ENCODE measurements at places on chromosomes 6 and 20. TPM values are rescaled to one million over a fixed set of nuclear protein-coding genes. Genes with fewer than 3 reads are reported as not detected.

- DNase-seq: no peak
Observed at GRCh38 chr20:10671221-10671918, 2.4 kb downstream of the JAG1 start.

DNA sequence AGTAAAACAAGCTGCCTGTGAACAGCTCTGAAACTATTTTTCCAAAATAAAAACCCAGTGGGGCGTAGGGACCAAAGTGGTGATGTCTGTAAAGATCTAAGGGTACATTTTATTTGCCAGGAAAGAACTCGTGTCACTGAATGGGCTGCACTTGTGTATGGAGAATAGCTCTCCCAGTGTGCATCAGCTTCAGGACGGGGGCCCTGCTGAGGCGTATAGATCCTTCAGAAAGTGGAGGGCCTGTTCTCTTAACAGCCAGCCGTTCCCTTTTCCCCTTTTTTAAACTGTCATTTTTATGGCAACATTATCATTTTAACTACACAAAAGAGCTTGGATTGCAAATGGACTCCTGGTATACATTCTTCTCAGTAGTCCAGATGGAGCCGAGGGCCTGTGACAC lies 137.3 kb downstream of the TMEM242 start:
- no peak for DNase-seq

DNA sequence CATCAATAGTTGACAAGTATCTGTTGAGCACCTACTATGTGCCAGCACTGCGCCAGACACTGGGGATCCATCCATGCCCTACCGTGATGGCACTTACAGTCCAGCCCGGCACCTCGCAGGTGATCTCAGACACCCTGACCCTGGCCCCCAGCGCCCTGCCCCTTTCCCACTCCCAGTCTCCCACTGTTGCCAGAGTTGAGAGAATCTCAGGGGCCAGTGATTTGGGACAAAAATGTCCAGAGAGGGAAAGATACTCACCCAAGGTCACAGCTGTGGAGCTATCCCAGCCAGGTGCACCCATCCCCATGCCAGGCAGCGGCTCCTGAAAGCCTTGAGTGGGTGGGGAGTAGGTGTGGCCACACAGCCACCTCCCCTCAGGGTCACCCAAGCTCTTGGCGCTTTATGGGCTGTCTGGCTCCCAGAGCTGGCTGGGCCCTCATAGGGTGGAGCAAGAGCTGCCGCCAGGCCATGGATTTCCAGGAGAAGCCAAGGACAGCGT lies 3.3 kb downstream of the PI16 start:
- DNase-seq: no peak

DNA sequence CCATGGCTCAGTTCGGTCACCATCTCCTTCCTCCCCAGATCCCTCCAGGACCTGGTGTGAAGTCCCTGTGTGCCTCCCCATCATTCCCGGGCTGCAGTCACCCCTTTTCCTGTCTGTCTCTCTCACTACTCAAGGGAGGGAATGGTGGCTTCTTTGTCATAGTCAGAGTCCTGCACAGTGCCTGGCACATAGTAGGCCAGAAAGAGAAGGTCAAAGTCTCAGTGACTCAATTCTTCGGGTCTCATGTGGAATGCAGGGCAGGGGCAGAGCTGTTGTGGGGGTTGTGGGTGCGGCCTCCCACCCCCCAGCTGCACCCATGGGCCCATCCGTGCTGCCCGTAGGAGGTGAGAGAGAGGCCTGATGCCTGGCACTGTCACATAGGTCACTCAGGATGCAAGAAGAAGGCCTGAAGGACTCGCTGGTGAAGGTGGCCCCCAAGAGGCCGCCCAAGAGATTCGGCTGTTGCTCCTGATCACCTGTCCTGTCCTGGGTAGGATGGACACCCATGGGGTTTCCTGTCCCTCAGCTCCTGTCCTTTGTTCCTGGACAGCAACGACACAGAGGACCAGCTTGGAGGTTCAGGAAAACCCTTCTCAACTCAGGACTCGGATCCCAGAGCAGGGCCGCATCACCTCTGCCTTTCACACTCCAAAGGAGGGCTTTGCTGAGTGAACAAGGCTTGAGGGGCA lies 34.1 kb downstream of the RAB44 start:
- DNase-seq: no peak

- DNase-seq: no peak
Observed at GRCh38 chr20:41664584-41664983, 46.4 kb upstream of the CHD6 start.

- no peak for DNase-seq
Observed at GRCh38 chr20:20276811-20277530, 90.9 kb upstream of the INSM1 start.

DNA sequence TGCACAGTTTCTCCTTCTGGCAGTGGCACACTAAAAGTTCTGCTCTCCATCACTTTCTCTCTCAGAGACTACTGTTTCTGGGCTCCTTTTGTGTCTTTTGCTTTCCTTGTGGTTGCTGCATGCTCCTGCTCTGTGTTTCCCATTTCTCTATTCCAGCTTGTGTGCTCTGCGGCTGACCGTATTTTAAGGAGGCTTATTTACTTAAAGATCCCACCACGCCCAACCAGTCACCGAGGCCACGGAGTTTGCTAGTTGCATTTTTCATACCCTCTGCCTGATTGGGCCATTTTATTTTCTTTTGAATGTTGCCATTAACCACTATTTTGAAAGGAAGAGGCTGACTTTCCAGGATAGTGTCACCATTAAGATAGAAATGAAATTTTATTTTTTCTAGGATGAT lies 626.4 kb upstream of the MMS22L start:
- DNase-seq: no peak

- no peak for DNase-seq
Observed at GRCh38 chr6:136307351-136307750, 17.7 kb upstream of the BCLAF1 start.

- DNase-seq: no peak
Observed at GRCh38 chr20:9110916-9111432, 42.1 kb downstream of the PLCB4 start.

DNA sequence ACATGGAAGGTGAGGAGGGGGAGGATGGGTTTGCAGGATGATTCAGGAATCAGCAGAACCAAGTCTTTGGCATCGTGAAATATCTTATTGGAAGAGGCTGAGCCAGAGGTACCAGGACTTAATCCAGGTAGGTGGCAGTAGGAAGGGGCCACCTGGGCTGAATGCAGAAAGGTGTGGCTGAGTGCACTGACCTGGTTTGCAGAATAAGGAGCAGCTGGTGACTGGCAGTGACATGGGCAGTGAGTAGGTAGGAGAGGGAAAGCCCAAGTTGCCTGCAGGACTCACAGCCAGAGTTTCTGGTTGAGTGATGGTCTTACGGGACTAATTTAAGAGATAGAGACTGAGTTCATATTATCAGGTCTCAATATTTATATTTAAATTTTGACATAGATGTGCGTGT lies 1.1 kb upstream of the PBOV1 start:
- no peak for DNase-seq

DNA sequence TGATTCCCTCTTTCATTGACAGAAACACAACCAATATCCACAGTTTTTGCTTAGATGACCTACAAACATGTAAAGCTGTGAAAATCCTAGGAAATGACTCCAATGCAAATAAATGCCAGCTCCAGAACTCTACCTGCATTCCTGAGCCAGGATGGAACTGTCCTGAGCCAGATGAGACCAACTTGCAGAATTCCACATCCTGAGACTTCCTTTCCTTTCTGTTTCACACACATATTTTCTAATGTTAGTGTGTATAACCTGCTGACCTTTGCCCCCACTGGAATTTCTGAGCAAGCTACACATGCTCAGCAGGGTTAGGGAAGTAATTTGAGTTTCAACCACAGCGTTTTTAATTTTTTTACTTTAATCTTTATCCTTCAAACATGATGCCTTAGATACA lies 69.6 kb upstream of the ADGRF1 start:
- DNase-seq: no peak

- DNase-seq: no peak
Observed at GRCh38 chr6:90072935-90073464, 178.7 kb downstream of the GJA10 start.

DNA sequence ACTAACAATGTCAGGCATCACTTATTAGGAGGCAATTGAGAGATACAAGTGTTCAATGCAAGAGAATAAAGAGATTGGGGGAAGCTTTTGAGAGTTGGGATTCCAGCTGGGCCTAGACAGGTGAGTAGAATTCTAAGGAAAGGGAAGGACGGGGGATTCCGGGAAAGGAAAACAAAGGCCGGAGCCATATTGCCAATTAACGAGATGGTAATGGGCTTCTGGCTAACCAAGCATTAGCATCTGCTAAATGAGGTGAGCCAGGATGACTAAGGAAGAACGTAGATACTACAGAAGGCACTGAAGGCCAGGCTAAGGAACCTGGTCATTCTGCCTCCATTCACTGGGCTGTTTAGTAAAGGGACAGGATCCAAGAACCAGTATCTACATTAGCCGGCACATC lies 10.5 kb downstream of the FYN start:
- DNase-seq: no peak

DNA sequence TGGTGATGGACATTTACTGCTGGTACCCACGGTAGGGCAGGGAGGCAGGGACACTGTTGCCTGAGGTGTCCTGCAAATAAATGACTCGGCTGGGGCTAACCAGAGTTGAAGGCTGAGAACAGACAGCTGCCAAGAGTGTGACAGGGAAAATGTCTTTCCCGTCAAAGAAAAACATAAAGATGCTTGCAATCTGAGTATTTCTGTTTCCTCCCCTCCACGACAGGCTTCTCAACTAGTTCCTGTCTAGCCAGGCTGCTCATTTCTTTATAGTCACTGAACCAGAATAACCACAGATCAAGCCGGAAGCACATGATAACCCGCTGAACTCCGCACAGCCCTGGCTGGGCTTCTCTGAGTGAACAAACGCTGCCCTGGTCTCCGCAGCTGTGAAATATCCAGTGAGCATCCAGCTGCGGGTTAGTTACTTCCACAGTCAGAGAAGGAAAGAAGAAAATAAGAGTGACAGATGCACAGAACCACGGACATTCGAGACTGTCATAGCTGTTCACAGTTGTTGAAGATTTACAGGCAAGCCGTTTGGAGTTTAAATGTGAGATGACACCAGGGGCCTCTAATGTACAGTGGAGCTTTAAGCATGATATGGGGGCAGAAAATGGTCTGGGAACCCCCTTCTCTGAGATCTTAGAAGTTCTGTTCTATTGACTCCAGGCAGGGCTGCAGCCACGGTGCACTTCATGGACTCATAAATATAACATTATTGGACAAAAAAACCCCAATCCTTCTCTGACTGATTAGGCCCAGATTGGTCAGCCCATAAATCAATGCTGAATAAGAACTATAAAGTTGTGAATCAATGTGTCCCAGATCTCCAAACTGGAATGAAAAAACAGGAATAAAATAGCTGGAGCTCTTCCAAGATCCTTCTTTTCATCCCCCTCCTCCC lies 299.9 kb upstream of the SUPT3H start:
- peak; percentile 70 for DNase-seq

- DNase-seq: no peak
Observed at GRCh38 chr6:16741112-16742016, 19.9 kb downstream of the ATXN1 start.

- peak; percentile 78 for DNase-seq
Observed at GRCh38 chr20:36435592-36436541, 105.5 kb upstream of the MYL9 start.

- DNase-seq: no peak
Observed at GRCh38 chr6:53699462-53699861, 33.9 kb upstream of the KLHL31 start.

GRCh38 chr6:166465003-166465399 lies 82.3 kb upstream of the MPC1 start:
- DNase-seq: no peak

DNA sequence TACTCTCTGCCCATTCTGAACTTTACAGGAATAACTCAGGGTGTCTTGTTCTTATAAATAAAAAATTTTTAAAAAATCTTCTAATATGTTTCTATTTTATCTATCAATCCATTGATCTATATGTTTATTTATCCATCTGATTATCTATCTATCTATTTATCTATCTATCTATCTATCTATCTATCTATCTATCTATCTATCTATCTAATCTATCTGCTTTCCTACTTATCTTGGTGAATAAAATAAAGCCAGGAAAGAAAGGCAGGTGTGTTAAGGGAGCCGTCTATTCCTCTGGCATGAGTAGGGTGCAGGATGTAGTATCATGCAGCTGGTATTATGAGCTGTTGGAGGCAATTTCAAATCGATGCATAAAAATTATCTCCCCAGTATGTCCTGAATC lies 153.0 kb downstream of the FOXA2 start:
- DNase-seq: no peak

DNA sequence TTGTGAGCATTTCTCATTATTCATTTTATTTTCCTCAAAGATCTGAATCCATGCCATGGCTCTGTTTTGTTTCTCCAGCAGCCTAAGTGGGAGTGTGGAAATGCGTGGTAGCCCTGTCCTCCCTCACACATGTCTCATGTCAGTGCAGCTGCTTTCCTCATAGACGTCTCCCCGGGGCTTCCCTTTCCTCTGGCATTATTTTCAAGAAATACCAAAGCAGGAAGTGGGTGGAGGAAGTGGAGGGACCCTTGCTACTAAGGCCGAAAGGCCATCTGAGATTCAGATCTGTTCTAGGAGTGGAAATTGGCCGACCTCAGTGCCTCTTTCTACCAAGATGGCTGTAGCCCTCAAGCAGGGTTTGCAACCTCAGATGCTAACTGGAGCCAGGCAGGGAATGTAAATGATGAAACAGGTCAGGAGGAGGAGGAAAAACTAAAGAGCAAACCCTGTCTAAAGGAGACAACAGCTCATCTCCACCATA lies 420.9 kb upstream of the PLCB4 start:
- DNase-seq: no peak

DNA sequence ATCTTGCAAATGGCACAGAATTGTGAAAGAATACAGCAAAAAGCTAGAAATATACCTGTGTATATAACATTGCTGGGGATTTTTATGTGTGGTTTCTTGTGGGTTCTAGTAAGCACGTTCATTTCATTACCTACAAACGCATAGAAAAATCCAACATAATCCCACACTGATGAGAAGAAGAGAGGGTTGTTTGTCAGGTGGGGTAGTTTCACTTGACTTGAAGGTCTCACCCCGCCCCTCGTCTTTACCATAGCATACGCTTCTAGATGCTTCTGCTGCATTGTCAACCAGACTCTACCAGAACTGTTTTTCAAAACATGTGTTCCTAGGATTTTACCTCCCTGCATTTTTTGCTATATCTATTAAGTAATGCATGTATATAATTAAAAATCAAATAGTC lies 284.1 kb upstream of the TAB2 start:
- DNase-seq: no peak

Gene TPX2
- total RNA-seq: 0.16 TPM

Gene C6orf132
- total RNA-seq: 0.08 TPM

Gene CCN2
- 0.41 TPM for total RNA-seq

Gene OOEP
- 0.38 TPM for total RNA-seq

Gene AKAP12
- total RNA-seq: not detected

Gene SNAP91
- not detected for total RNA-seq

Gene FOXA2
- not detected for total RNA-seq

Gene CCDC170
- total RNA-seq: not detected

Gene RIPOR2
- 531 TPM for total RNA-seq

Gene SPO11
- not detected for total RNA-seq

Gene THBS2
- not detected for total RNA-seq

Gene FOXC1
- total RNA-seq: not detected

Gene LTA
- total RNA-seq: 14.3 TPM

Data from naive thymus-derived CD8-positive, alpha-beta T cell (primary cell).